Cortex of kidney (tissue), 1 donor: ENCODE measurements at places on chromosomes 4 and X.

GRCh38 chr4:15774020-15774420, 4.1 kb upstream of the CD38 start:
- DNase-seq, result no peak

- no peak for DNase-seq
These were observed 773 bp downstream of the PRMT9 start for GRCh38 chr4:147683188-147683591.

- no peak for DNase-seq
These were observed at the start of gene ADH1C for GRCh38 chr4:99352602-99353537. ADH1C (minus strand) TSS chr4:99352746; CDS start chr4:99352675, 71 bp downstream.

DNA sequence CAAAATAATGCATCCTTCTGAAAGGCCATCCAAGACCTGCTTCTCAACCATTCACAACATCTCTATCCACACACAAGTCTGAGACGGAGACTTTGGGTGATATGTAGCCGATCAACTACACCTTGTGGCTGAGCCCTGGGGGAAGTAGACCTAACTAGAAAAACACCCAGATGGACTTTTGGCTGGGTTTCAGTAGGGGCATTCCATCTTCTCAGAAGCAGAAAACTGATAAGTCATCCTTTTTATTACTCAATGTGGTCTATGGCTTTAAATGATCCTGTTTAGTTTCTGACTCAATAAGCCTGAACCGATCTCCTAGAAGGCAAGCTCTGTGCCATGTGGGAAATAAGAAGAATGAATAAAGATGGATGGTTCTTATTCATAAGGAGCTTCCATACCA, 82.5 kb upstream of the AFF2 start:
- no peak for DNase-seq

- DNase-seq, result no peak
These were observed 1.0 kb upstream of the ACSL1 start for GRCh38 chr4:184826691-184827270.

- no peak for DNase-seq
These were observed 210.9 kb downstream of the RTL9 start for GRCh38 chrX:110569506-110569905.

- no peak for DNase-seq
These were observed 70.2 kb upstream of the EFNB1 start for GRCh38 chrX:68758671-68759070.

GRCh38 chr4:119933606-119934005, 133.0 kb downstream of the MAD2L1 start:
- DNase-seq, result no peak

GRCh38 chr4:1176398-1177273, 4.3 kb upstream of the SPON2 start:
- DNase-seq, result no peak

GRCh38 chr4:80425124-80426100, 89.9 kb downstream of the CFAP299 start:
- no peak for DNase-seq

GRCh38 chr4:38149997-38150671, 189.9 kb downstream of the PTTG2 start:
- DNase-seq, result no peak

DNA sequence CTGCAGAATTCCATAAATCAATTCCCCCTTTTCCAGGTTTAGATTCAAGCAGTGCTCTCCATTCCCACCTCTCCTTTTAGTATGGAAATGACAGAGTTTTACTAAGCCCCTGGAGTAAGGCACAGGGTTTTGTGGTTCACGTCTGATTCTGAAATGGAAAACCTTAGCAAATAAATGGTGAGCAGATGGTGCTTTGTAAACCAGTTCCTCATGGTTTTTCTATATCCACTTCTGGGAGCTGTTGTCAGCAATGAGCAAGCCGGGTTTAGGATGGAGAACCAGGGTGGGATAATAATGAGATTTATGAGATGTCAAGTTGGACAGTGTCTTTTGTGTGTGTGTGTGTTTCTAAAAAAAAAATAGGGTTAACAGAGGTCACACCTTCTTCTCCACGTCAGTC, 113.8 kb upstream of the RBPJ start:
- DNase-seq, result no peak

GRCh38 chr4:76882630-76883029, 15.3 kb downstream of the SOWAHB start:
- DNase-seq, result no peak
